ENCODE measurements at places on chromosomes 12 and 14. TPM values are rescaled to one million over a fixed set of nuclear protein-coding genes. Genes with fewer than 3 reads are reported as not detected.

The MCRS1 gene
- 118 TPM for total RNA-seq

The TBX5 gene
- not detected for total RNA-seq

The ATP23 gene
- 8.4 TPM for total RNA-seq

The RNF212B gene
- total RNA-seq = not detected

The LMO3 gene
- not detected for total RNA-seq

The GALNT6 gene
- total RNA-seq = 32.4 TPM

The KRT72 gene
- not detected for total RNA-seq

The WNT1 gene
- not detected for total RNA-seq

The CHPT1 gene
- total RNA-seq = 40.1 TPM

The BCAT1 gene
- 14.6 TPM for total RNA-seq

The BBOF1 gene
- total RNA-seq = 3.8 TPM

The MYH6 gene
- not detected for total RNA-seq

The HCAR2 gene
- total RNA-seq = not detected

DNA sequence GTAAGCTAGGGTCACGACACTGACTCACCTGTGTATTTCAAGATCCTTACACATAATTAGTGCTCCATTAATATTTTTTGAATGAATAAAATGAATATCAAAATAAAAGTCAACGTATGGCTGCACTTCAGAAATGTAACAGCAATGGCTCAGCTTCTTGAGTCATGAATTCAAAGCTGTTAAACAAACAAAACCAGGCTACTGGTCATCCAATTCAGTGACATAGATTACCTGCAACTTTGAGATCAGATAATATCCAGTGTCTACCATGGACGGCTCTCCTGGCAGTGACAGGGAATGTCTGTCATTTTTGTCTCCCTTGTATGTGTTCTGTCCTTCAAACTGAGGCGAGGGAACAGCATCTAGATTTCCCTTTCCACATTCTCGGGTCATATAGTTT, 225.6 kb downstream of the EFCAB11 start:
- DNase-seq = no peak

GRCh38 chr14:73655851-73656250, 11.1 kb downstream of the DNAL1 start:
- DNase-seq = no peak

GRCh38 chr12:94186278-94187241, 38.2 kb downstream of the PLXNC1 start:
- no peak for DNase-seq

DNA sequence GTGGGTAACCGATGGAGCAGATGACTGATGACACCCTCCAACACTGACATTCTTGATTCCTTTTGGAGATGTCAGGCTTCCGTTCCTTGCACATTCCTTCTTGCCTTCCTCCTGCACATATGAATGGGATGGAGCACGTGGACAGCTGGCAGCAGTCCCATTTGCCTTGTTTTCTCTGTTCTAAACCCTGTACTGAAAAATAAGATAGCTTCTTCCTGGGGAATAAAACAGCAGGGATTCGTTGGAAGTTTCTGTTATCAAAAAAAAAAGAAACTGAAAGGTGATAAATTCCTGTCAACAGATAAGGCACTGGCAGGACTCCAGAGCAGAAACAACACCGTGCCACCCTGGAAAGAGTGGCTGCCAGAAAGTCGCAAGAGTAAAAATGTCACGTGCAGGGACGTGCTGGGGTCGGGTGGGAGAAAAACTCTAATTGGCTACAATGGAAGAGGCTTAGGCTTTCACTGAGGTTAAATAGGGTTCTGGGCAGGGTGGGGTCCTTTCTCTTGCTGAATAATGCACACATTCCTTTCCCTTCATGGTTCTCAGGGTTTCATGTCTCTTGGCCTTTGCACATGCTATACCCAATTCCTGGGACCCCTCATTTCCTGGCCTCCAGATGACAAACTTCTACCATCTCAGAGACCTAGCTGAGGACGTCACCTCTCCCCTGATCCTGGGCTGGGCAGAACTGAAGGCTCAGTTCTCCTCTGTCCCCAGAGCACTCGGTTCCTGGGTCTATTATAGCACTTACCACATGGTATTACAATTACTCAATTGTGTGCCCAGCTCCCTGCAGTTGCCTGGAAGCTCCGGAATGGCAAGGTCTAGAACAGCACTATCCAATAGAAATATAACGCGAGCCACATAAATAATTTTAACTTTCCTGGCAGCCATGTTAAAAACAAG, 7.0 kb upstream of the NUAK1 start:
- DNase-seq = no peak

GRCh38 chr12:58007875-58008274, 66.5 kb downstream of the ATP23 start:
- DNase-seq = no peak

DNA sequence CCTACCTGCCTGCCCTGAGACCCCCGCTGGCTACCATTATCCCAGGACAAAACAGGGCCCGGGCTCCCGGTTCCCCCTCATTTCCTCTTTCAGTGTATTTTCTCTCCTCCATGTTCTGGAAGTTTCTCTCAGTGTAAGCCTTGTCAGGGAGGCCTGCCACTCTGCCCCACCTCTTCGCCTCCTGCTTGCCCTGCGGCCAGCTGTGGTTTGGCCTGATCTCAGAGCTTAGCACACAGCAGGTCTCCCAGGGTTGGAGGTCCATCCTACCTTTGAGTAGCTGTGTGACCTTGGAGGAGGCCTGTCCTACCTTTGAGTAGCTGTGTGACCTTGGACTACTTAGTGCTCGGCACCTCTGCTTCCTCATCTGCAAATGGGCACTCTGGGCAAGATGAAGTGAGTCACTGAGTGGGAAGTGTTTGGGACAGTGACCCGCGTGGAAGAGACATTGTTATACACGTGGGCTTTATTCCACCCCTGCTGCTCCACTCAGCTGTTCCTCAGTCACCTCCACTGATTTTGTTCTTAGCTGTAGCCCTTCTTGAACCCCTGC, 212.7 kb downstream of the ZFP36L1 start:
- no peak for DNase-seq

DNA sequence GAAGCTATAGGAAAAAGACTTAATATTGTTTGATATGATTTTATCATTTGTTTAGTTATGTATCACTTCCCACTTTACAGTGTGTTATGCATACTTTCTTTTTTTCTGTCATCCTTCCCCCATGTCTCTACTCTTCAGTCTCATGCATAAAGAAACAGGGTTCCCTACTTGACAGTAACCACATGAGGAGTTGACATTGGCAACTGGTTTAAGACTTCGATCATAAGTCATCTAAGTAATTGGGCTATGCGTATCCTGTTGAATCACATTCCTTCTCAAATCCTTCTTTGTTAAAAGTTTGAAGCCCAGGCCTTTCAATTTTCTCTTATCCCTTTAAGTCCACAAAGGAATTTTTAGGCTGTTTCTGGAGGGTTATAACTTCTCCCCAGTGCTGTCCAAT, 358.7 kb downstream of the RAD51B start:
- no peak for DNase-seq

DNA sequence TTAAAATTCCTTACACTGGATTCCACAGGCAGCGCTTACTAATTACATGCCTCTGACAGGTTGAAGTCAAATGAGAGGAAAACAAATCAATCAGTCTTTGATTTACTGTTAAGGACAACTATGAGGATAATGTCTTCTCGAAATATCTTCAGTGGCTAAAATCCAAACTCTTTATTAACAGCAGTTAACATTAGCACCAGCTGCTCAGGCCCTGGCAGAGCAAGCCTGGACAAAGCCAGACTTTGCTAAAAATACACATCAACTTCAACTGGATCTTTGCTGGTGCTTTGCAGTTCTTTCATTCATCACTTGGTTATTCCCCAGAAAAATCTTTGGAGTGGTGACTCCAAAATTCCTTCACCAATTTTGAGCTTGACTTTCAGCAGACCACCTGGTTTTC, 98.7 kb downstream of the HECTD4 start:
- DNase-seq = no peak

DNA sequence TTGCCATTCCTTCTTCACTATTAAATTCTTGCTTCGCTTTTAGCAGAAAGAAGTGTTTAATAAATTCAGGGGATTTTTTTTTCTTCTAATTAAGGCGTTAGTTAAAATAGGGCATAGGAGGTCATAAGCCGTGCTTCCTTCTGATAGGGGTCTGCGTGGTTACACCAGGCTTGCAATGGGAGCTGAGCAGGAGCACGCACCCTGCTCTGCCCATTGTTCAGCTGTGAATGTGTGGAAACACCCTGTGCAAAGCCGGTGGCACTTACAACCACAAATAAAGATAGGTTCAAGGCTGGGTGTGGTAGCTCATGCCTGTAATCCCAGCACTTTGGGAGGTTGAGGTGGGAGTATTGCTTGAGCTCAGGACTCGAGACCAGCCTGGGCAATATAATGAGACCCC, 162.1 kb downstream of the PRKCH start:
- DNase-seq = no peak

DNA sequence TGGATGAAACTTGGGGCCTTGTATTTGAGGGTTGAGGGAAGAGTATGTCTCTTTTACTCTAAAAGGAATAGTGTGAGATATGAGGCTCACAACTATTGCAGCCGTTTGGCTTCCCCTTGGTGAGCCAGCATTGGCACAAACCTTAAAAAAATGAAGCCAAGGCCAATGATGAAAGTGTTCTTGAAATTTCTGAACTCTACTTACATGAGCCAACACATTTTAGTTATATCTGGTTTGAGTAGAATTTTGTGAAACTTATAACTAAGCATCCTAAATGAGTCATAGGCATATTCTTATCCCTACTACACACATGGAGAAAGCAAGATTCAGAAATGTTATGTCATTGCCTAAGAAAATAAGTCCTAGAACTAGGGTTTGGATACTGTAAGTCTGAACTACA, 55.3 kb upstream of the ACSS3 start:
- DNase-seq = no peak

GRCh38 chr12:56709759-56710376, 15.2 kb downstream of the NACA start:
- no peak for DNase-seq

GRCh38 chr12:3302401-3303041, 188.5 kb upstream of the PRMT8 start:
- no peak for DNase-seq

DNA sequence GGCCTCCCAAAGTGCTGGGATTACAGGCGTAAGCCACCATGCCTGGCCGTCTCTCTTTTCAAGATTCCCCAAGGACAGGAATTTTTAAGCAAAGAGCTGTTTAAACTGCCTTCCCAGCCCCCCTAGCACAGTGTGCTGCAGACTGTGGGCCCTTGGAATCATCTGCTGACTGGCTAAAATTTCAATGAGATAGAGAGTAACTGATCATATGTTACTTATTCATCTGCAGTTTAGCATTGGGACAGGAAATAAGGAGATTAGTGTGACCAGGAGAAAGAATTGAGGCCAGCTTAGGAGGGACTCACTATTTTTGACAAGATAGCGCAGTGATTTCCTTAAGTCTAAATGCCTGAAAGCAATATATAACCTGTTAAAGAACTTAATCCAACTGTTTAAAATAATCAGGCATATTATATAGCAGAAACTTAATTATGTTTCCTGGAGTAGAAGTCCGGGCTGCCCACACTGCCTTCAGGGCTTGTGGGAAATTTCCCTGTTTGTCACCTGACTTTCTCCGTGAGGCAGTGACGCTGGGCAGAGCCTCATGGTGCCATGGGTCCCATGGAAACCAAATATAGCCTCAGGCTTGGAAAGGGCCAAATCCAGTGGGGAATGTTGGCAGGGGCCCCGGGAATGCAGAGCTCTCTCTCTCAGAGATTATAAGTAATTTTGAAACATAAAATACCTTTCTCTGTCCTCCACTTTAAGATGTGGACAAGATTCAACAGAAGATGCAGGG, 22.8 kb upstream of the CEBPE start:
- peak; percentile 43 for DNase-seq

- no peak for DNase-seq
These were observed 6.7 kb downstream of the CDKN1B start for GRCh38 chr12:12723681-12724420.

GRCh38 chr12:83537428-83538053, 850.8 kb downstream of the TMTC2 start:
- no peak for DNase-seq

GRCh38 chr12:3882896-3883564, 9.8 kb upstream of the PARP11 start:
- DNase-seq = no peak

- DNase-seq = no peak
These were observed 40.9 kb downstream of the DEGS2 start for GRCh38 chr14:100118396-100119011.

GRCh38 chr14:95189367-95190132, 32.2 kb upstream of the DICER1 start:
- no peak for DNase-seq

GRCh38 chr14:92426237-92426636, 87.3 kb upstream of the RIN3 start:
- no peak for DNase-seq

DNA sequence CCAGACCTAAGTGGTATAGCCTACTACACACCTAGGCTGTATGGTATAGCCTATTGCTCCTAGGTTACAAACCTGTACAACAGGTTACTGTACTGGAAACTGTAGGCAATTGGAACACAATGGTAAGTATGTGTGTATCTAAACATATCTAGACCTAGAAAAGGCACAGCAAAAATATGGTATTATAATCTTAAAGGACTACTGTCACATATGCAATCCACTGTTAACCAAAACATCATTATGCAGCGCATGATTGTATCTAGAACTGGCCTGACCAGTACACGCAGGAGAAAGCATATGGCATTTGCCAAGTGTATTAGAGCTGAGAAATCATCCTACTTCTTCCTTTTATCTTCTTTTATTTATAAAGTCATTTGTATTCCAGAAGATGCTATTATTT, 75.5 kb downstream of the SLC8A3 start:
- DNase-seq = no peak

- no peak for DNase-seq
These were observed 2.0 kb upstream of the SPTLC2 start for GRCh38 chr14:77618381-77618970.

- DNase-seq = no peak
These were observed 258.7 kb downstream of the EMP1 start for GRCh38 chr12:13454991-13455777.

DNA sequence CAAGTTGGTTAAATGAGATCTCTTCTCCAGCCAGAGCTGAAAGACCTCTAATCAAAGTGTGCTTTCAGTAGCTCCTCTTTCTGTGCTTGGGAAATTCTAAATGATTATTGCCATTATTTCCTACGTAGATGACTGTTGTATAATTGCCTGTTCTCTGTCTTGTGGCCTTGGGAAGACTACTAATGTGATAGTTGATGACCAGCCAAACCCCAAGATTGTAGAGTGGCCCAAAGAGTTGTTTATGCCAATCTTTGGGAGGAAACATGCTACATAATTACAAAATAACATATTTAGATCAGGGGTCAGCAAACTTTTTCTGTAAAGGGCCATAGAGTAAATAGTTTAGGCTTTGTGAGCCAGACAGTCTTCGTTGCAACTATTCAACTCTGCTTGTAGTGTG, 135.1 kb upstream of the DIO2 start:
- DNase-seq = no peak

DNA sequence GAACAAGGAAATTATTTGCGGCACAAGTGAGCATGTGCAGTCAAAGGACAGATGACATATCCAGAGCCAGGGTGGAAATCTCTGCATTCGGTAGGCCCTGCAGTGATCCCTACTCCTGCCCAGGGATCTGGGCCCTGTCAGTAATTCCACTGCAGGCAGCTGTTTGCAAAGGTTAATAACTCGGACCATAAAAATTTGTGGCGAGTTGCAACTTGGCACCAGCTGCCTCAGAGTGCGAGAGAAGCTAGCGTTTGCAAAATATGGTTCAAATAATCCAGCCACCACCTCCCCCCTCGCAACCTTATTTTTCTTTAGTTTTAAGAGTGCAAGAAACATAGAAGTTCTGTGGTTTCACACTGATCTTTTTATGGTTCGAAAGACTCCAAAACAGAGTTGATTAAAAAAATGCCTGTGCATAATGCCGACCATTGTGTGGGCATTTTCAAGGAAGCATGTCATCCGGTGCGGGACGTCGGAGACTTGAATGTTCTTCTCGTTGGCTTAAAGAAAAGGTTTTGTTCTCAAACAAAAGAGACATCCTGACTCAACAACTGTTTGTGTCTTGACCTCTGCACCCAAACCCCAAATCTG, 224.5 kb downstream of the BCL11B start:
- no peak for DNase-seq
